Right atrium auricular region (tissue), 2 donors: ENCODE measurements at places on chromosomes 2 and 18. TPM values are rescaled to one million over a fixed set of nuclear protein-coding genes. Genes with fewer than 3 reads are reported as not detected.

RIOK3 gene
- 47.2 TPM for total RNA-seq

LRATD1 gene
- total RNA-seq: 3.1 TPM

CAPN14 gene
- total RNA-seq: 0.16 TPM

FARSB gene
- 13.7 TPM for total RNA-seq

DNA sequence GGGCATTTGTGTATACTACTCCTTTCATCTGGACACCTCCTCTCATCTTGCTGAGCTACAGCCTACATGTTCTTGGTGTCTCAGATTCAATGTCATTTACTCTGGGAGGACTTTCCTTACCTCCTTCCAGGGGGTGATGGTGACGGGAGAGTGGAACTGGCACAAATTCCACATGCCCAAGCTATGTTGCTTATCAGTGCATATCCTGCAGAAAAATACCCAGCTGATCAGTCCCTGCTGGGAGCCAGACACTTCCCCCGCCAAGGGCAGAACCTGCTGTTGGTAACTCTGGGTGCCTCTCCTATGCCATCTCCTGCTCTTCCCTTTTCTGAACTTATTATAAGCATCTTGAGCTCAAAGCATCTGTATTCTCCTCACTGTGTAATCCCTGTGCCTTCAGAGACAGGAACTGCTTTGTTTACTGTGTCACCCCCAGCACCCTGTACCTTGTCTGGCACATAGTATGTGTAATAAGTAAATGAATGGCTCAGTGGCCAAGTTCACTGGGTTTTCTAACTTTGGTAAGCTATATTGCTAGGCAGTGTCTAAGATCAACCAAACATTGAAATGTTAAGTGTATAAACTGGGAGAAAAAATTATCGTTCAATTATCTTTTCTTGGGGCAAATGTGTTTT is 87.7 kb upstream of the LPIN2 start:
- no peak for DNase-seq

DNA sequence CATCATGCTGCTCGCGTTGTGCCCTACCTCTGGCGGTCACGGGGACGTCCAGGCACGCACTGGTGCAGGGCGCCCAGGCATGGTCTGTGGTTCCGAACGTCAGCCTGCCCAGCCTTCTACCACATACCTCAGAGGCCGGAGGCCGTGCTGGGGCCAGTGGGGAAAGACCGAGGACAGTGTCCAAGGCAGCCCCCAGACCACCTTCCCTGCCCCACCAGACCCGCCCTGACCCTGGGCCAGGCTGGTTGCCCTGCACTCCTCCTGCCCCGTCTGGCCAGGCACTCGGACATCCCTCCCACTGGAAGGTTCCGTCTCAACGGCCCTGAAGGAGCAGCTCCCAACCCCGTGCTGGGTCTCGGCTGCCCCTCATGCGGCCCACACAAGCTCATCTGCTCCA is 32.8 kb downstream of the SLC66A2 start:
- DNase-seq: peak; percentile 46

- no peak for DNase-seq
These were observed 2.8 kb downstream of the GULP1 start for GRCh38 chr2:188294352-188294926.

DNA sequence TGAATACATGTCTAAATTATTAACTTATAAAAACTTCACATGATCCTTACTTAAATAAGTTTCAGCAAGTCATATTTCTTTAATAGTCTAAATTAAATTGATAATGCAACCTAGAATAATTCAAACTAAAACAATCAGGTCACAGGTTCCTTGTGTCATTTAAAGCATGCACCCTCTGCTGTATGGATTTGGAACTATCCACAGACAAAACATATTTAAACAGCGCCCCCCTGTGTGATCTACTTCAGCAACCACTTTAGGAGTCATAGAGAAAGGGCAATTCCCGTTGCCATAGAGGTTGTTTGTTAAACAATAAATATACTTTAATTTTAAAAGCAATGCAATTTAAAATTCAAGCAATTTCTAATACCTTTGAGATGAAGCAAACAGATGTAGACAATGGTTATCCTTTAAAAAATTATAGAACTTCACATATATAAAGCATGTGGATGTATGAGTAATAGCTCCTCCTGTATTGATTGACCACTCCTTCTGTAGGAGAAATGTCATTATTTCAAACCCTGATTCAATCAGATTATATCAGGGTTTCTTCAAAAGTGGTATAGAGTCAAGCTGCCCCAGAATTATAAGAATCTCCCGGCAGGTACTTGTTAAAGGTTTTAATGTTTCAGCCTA is 21.2 kb downstream of the GRB14 start:
- no peak for DNase-seq

- peak; percentile 58 for DNase-seq
These were observed 118.3 kb downstream of the CAPN13 start for GRCh38 chr2:30688956-30689401.

DNA sequence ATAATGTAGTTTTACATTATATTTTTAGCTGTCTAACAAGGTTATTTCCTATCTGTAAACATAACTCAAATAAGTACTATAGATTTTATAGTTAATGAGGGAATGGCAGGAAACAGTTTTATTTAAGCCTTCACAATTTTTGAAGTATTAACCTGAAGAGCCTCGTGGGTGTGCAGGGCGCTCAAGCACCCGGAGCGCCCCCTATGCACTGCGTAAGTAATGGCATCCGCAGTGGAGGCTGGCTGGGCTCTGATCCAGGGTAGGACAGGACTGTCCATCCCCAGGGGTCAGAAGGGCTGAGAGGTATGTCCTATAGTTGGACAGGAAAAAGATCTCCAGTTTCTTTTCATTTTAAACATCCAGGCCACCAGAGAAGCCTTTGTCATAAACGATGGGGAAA is 8.2 kb upstream of the GBX2 start:
- DNase-seq: no peak
